ENCODE measurements at places on chromosomes 4 and X.

- DNase-seq, result no peak
Observed at GRCh38 chrX:13085526-13085925, 41.1 kb upstream of the FAM9C start.

- DNase-seq, result no peak
Observed at GRCh38 chrX:17933856-17934255, 72.8 kb upstream of the RAI2 start.

DNA sequence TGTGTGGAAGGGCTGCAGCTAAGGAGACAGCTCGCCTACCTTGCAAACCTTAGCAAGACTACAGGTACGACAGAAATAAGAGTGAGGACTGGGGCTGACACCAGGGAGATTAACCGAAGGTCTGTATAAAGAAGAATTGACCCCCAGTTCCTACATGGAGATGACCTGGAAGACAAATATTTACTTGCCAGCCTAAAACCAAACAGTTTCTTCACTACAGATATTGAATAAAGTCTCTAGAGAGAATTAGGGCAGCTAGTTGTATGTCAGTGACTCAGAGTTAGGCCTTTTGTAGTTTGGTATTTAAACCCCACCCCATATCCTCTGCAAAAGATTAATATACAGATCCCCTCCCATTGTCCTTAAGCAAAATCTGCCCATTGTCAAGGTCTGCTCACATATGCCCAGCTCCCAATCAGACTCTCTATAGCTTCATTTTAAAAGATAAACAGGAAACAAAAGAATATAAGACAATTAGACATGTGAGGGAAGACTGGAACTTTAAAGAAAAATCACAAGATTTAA, 28.1 kb upstream of the FRMPD3 start:
- DNase-seq, result no peak

- DNase-seq, result peak; percentile 61
Observed at GRCh38 chr4:10164877-10165283, 48.3 kb upstream of the WDR1 start.

- DNase-seq, result no peak
Observed at GRCh38 chr4:52869196-52869595, 7.1 kb downstream of the RASL11B start.

DNA sequence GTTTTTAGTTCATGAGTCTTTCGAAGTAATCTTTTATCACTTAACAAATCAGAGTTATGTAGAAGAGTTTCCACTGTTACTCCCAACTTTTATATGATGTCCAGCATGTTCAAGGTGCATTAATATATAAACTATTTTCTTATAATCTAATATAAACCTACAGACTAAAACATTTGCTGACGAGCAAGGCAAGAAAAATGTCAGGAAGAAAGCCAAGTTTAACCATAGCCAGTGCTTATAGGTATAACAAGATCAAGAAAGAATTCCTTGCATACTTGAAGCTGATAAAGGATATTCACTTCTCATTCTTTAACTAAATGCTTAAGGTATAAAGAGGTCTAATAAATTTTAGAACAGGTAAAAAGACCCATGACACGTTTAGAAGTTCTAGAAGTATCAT, 167.7 kb downstream of the NPNT start:
- DNase-seq, result no peak

DNA sequence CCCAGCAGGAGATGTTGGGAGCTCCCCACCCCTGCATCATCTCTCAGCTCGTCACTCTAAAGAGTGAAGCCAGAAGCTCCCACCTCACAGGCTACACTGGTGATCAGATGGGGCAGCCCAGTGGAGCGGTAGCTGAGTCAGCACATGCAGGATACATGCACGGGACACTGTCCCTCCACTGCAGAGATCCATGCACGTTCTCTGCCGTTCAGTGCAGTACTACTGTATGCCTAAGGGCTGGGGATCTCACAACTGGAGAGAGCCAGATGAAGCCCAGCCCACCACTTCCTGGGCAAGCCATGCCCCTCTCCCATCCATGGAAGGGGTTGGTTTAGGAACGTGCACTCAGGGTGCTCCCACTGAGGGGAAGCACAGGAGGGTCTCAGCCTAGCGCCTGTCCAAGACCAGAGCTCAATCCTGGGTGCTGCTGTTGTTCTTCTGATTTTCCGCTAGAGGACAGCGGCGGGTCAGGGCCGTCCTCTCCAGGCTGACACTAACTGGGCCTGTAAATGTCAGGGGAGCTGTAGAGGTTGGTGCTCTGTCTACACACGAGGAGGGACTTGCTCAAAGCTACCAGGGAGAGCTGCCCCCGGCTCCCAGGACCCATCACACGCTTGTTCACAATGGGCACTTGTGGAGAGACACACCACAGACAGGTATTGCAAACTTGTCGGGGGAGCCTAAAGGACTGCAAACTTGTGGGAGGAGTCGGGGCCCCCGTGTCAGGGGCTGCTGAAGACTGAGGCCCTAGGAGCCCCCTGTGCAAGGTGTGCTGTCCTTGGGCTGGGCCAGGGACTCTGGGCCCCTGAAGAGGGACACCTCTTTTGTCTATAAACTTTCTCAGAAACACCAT, 18.2 kb upstream of the ABLIM2 start:
- peak; percentile 62 for DNase-seq

- no peak for DNase-seq
Observed at GRCh38 chr4:157957905-157958304, 214.9 kb downstream of the GASK1B start.

- no peak for DNase-seq
Observed at GRCh38 chr4:130600706-130601105, 1504.8 kb downstream of the C4orf33 start.

DNA sequence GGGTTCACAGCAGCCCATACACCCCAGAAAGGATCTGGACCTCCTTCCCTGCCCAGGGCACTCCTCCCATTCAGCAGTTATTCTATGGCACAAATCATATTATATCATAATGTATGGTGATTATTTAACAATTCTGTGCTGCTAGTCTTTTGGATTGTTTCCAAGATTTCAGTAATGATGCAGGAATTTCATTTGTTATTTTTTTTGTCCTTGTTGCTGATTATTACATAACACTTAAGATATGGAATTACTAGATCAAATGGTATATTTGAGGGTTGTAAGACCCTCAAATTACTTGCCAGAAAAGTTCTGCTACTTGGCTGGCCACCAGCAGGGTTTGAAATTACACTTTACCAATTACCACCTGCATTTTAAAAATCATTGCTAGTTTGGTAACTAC, 36.4 kb downstream of the QDPR start:
- no peak for DNase-seq

DNA sequence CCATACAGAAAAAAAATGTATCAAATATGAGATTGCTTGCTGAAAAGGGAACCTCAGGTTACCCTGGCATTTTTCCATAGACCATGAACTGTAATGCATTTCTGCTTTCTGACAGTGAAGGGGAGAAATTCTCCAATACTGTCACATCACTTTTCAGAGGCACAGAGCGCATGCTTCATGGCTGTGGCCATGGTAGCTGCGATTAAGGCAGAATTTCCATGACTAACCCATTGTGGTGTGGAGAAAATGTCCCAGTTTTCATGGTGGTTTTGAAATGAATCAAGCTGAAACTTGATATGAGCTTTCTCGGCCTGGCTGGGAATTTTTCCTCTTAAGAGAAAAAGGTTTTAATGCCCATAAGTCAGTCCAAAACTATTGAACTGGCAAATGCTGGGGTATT, 39.5 kb upstream of the MAP3K15 start:
- DNase-seq, result no peak

- no peak for DNase-seq
Observed at GRCh38 chrX:43224496-43224895, 431.6 kb upstream of the MAOA start.

GRCh38 chr4:10656988-10657387, 27.6 kb downstream of the CLNK start:
- DNase-seq, result no peak

DNA sequence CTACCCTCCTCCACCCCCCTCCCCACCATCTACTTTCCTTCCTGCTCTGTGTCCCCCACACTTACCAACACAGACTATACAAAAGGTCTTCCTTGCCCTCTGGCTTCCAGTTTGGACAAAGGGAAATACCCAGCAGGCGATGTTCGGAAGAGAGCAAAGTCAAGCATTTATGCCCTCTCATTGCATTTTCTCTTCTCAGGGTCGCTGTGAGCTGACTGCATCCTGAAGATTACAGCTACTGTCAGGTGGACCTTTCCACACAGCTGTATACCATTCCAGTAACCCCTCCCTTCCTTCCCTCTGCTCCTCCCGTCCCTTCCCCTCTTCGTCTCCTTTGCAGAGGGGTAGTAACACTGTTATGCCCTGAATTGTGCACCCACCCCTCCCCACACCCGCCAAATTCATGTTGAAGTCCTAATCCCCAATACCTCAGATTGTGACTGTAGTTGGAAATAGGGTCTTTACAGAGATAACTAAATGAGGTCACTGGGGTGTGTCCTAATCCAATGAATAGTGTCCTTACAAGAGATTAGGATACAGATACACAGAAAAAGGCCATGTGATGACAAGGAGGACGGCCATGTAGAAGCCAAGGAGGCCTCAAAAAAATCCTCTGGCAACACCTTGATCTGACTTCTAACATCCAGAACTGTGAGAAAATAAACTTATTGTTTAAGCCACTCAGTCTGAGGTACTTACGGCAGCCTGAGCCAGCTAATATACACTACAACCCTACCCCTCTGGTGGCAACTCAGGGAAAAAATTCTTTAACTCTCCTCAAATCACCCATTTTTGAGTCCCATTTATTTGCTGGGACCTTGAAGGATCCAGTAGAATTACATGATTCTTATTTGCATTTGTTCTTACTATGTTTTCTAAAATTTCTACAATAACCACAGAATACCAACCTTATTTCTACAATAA, 11.7 kb downstream of the MORF4L2 start:
- no peak for DNase-seq

GRCh38 chrX:17376431-17377077, 1.6 kb downstream of the NHS start:
- DNase-seq, result no peak

GRCh38 chr4:33184657-33185290, 2464.6 kb downstream of the PCDH7 start:
- no peak for DNase-seq

DNA sequence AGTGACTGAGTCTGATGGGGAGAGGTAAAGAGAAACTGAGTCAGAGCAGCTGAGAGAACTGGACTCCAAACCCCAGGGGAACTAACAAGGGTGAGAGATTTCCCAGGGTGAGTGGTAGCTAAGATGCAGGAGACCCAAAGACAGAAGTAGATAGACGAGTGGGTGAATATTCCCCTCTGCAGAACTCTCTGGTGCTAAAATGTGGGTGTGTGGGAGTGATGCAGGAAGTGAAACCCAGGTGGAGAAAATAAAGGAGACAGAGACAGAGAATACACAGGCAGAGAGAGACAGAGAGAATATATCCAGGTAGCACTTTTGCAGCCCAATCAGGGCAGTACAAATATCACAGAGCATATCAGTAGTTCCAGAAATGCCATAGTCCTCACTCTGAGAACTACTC, 212.5 kb upstream of the ZIC3 start:
- DNase-seq, result no peak

DNA sequence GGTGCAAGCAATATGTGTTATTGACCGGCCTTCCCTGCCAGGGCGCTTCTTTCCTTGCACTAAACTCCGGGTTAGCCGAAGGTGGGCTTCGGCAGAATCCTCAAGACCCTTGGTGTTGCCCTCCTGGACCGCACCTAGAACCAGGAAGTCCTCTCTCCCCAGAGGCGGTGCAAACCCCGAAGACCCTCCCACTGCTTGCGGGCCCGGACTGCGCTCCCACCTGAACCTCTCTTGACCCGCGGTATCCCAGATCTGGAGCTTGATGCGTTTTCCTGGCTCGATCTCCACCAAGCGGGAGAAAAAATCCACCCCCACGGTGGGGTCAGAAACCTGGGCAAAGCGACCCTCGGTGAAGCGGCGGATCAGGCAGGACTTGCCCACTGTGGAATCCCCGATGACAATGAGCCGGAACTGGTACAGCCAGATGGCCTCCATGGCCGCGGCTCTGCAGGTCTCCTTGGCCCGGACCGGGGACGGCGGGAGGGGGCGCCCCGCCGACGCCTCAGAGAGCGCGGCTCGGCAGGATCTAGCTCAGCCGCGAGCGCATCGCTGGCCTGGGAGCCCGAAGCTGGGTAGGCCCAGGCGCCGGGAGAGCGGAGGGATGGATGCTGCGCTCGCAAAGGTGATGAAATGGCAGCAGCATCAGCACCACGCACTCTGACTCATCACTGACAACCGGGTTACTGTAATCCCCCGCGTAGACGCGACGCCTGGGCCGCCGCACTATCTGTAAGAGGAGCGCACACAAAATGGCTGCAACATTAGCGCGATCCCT, at the start of gene RAB39B:
Gene RAB39B (minus strand): TSS at position 638 of the 775 bp plus-strand sequence. CDS start 203 bp downstream, at position 435.
- peak; percentile 64 for DNase-seq

DNA sequence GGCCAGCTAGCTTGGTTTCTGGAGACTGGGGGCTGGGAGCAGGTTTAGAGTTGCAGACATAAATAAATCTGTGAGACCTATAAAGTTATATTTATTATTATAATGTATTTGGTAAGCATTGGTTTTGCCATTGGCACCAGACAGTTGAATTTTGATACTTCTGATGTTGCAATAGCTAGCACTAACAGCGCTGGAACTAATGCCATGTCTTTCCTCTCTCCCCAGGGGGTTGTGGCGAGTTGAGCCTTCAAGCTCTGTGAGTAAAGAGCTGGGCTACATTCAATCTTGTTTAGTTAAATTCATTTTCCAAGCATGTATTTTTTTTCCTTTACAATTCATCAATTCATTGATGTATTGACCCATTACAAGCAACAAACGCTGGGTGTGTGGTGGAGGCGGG, 358.7 kb upstream of the NR3C2 start:
- DNase-seq, result no peak

- DNase-seq, result no peak
Observed at GRCh38 chrX:9555354-9555753, 90.5 kb downstream of the TBL1X start.

- DNase-seq, result no peak
Observed at GRCh38 chrX:16524316-16524715, 125.6 kb upstream of the S100G start.

- no peak for DNase-seq
Observed at GRCh38 chr4:113080624-113081023, 31.2 kb downstream of the ANK2 start.

GRCh38 chr4:113750734-113751133, 10.8 kb downstream of the CAMK2D start:
- no peak for DNase-seq

DNA sequence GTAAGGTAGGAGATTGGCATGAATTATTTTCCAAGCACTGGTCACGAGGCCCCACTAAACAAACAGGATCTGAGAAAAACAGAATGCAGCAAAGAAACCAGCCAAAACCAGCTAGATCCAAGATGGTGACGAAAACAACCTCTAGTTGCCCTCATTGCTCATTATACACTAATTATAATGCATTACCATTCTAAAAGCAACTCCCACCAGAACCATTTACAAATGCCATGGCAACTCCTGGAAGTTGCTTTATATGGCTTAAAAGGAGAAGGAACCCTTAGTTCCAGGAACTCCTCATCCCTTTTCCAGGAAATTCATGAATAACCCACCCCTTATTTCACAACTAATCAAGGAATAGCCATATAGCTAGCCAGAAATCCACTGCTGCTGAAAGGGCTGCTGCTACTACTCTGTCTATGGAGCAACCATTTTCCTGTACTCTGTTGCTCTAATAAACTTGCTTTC, 69.3 kb downstream of the ABCB7 start:
- no peak for DNase-seq

All from WTC11 (cell line).